ENCODE measurements at places on chromosomes 7 and 10.

DNA sequence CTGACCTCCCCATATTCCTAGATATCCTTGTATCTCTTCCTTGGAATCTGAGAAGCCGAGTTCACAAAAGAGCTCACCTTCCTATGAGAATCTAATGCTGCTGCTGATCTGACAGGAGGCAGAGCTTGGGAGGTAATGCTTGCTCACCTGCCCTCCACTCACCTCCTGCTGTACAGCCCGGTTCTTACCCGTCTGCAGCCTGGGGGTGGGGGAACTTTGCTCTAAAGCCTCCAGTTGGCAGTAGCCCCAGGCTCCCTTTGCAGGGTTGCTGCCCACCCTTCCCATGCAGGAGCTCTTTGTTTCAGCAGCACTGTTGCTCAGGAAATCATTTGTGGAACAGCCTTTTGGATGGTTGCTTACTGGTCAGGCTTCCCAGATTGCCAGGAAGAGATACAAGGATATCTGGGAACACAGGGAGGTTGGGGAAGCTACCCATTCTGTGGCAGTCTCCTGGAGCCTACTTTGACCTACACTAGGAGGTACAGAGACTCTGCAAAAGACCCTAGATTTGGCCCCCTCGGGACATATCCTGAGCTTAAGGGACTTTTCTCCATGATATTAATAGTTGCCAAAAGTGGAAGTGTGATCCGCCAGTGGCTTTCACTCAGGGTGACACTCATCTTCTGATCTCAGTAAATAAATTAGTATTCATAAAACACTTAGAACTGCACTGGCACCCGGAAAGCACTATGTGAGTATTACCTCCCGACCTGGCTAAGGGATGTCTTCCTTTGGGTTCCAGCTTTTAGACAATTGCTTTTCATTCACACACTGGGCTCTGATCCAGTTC lies 363.7 kb upstream of the PODXL start:
- DNase-seq, result no peak

DNA sequence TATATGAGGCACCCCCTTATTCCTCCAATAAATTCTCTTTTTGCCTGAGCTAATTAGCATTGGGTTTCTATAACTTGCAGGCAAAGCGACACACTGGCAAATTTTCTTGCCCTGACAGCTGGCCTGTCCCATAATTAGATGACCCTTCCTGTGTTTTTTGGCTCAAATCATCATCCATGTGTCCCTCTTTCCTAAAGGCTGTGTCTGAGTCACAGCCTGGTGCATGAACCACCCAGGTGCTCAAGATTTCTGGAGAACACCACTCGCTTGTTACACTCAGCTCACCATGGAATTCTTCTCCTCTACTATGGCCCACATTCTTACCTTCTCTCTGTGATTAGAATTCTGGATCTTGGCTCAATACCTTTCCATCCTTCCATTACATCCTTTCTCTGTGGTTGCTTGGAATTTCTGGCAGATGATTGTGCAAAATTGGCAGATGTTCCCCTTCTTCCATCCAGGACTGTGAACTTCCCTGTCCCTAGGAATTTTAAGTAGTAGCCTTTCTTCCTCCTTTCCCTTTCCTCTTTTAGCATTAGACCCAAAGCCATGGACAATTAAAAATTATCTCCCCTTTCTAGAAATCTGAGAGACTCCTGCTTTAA lies 116.0 kb upstream of the ANKRD1 start:
- no peak for DNase-seq

- no peak for DNase-seq
These were observed 22.9 kb downstream of the WNT16 start for GRCh38 chr7:121351682-121352081.

GRCh38 chr10:35579726-35580422 lies 25.3 kb upstream of the GJD4 start:
- DNase-seq, result no peak

DNA sequence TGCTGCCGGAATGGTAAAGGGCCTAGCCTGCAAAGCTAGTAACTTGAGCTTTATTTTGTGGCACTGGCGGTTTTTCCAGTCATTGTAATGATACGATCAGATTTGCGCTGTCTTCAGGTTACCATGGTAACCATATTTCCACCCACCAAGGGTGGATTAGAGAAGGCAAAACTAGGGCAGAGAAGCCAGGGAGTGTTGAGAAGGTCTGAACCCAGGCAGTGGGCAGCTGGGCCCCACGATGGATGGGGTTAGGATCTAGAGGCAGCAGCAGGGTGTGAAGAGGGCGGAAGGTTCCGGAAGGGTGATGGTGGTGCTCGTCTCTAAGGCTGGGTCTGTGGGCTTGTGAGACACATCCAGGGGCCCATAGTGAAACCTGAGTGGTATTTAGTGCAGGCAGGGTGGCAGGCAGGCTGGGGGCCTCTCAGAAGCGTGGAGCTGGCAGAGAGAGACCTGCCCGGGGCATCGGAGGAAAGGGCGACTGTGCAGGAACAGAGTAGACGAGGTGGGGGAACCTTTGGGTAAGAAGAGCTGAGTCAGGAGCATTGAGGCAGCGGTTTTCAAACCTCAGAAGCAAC lies 87.9 kb upstream of the GTF2I start:
- no peak for DNase-seq

DNA sequence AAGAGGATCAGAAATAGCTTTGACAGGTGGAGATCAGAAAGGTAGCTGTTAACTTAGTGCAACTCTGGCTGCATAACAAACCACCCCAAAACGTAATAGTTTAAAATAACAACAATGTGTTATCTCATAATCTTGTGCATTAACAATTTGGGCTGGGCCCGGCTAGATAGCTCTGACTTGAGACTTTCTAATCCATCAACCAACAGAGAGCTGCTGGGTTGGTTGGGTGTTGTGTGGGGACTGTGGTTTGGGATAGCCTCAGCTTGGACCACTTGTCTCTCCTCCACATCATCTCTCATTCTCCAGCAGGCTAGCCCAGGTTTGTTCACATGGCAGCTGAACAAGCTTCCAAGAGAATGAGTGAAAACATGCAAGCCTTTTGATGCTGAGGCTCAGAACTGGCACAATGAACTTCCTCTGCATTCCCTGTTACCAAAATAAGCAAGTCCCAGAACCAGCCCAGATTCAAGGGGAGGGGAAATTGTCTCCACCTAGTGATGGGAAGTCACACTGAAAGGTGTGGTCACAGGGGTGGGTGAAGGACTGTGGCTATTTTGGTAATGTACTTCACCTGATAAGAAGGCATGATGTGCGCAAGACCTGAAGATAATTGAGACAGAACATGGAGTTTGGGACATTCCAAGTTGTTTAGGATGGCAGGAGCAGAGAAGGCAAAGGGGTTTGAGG lies 20.4 kb upstream of the ASAH2 start:
- no peak for DNase-seq

GRCh38 chr7:93142127-93142526 lies 6.1 kb downstream of the SAMD9L start:
- no peak for DNase-seq

DNA sequence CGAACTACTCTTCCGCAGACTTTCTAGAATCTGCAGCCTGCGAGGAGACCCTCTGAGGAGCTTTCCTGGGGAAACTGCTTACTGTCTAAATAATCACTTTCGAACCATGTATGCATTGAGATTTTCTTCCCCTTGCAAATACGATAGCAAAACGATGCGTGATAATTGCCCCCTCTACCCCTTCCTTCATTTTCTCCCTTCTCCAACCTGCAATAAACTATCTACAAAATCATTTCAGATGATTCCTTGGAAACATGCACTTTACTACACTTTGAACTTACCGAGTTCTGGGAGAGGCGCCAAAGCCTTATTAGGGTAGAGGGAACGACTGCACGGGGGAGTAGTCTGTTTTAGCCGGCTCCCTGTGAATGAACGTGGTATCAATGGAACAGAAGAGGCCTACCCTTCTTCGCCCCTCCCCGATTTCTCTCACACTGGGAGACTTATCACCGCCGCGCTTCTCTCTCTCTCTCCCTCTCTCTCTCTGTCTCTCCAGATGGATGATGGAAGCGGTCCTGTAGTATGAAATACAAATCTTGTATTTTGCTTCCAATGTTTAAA lies at the start of gene FGFBP3:
Gene FGFBP3 (minus strand): TSS at position 370 of the 561 bp plus-strand sequence. CDS start 517 bp downstream, outside the sequence.
- DNase-seq, result no peak

GRCh38 chr10:1454428-1454827 lies 282.9 kb downstream of the ADARB2 start:
- no peak for DNase-seq

- DNase-seq, result no peak
These were observed 6.4 kb downstream of the ZFYVE27 start for GRCh38 chr10:97743169-97743943.

DNA sequence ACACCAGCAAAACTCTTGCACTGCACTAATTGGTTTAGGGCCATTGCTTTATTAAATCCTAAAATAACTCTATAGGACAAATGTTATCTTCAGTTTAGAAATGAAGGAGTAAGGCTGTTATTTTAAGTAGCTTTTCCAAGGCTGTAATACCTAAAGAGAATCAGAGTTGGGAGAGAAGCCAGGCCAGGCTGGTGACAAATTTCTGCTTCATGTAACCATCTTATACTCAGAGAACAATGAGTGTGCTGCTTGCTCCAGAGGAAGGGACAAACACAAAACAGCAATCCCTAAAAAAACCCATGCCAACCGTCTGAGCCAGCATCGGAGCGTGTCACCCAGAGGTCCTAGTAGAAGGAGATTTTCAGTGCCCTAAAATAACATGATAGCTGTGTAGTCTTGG lies 49.7 kb upstream of the TARP start:
- no peak for DNase-seq

Measured in activated CD4-positive, alpha-beta T cell treated with anti-CD3 and anti-CD28 coated beads, Interleukin-2, amount 50 U/mL, for 24 hours (primary cell).